MCF 10A (cell line): ENCODE measurements at places on chromosomes 1 and 21. TPM values are rescaled to one million over a fixed set of nuclear protein-coding genes. Genes with fewer than 3 reads are reported as not detected.

- H3K36me3 ChIP-seq = no peaks in the 10 kb centered on the region
- H3K27me3 ChIP-seq = no peaks in the 10 kb centered on the region
- no peak overlapping the region for H3K27ac ChIP-seq
- H3K4me3 ChIP-seq = no peak overlapping the region
Measured at GRCh38 chr1:188194916-188195315, 1366.2 kb downstream of the PLA2G4A start.

Gene AMY1B
- not detected in 2 replicates for total RNA-seq

Gene RHBDL2
- total RNA-seq = 0.30 and 0.52 TPM in 2 replicates

Gene ZNF326
- total RNA-seq = 28.9 and 32.9 TPM in 2 replicates

Gene BARHL2
- total RNA-seq = not detected in 2 replicates

GRCh38 chr21:26952374-26953066 lies 14.4 kb downstream of the ADAMTS5 start:
- no peaks in the 10 kb centered on the region for H3K36me3 ChIP-seq
- H3K27me3 ChIP-seq = no peaks in the 10 kb centered on the region
- H3K4me3 ChIP-seq = no peak overlapping the region
- no peak overlapping the region for H3K27ac ChIP-seq

Gene USP16
- 28.0 and 39.3 TPM in 2 replicates for total RNA-seq

Gene MSH4
- total RNA-seq = 0.17 and 0.21 TPM in 2 replicates

Gene CDA
- not detected in 2 replicates for total RNA-seq

GRCh38 chr1:44603718-44604117 lies 70.6 kb downstream of the TMEM53 start:
- H3K4me1 ChIP-seq = peaks cover 7% of the 10 kb centered on the region
- no peak overlapping the region for H3K27ac ChIP-seq
- no peaks in the 10 kb centered on the region for H3K36me3 ChIP-seq
- no peak overlapping the region for H3K4me3 ChIP-seq
- no peak for DNase-seq
